ENCODE measurements at places on chromosomes 7 and 10.

- no peak for DNase-seq
Observed at GRCh38 chr10:124688889-124689670, 55.1 kb downstream of the FAM53B start.

- peak; percentile 91 for DNase-seq
Observed at GRCh38 chr10:125057158-125058001, 103.0 kb downstream of the CTBP2 start.

- DNase-seq, result peak; percentile 45
Observed at GRCh38 chr10:132142396-132143161, 44.2 kb upstream of the DPYSL4 start.

- no peak for DNase-seq
Observed at GRCh38 chr7:1608318-1608717, 38.5 kb upstream of the PSMG3 start.

GRCh38 chr7:149257146-149257545 is 4.8 kb upstream of the ZNF783 start:
- no peak for DNase-seq

DNA sequence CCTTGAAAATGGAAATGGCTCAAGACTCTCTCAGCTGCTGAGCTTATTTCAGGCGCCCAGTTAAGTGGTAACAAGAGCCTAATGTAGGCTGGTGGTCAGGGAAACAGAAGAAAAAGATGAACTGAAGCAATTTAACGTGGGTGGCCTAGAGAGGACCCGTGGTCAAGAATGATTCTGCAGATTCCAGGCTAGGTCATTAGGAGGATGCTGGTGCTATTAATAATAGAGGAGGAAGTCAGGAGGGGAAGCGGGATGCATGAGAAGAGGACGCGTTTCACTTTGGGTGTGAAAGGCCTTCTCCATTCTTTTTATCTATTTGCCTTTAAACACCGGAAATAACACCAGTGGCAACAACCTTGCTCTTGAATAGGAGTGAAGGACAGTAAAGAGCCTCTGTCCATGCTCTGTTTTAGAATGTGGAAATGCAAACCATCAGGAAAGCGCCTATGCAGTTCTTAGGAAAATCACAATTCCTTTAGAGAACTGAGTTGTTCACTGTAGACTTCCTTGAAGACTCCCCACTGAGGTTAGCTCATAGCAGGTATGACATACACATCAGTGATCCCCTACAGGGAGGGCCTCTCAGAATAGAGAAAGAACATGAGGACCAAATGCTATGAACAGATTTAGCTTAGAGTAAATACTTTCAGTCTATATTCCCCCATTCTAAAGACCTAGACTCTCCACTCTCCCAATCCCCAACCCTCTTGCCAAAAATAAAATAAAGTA is 8.6 kb downstream of the LIPA start:
- DNase-seq, result no peak

All from femur (tissue), 1 donor.